ENCODE measurements at places on chromosomes 12 and 14.

DNA sequence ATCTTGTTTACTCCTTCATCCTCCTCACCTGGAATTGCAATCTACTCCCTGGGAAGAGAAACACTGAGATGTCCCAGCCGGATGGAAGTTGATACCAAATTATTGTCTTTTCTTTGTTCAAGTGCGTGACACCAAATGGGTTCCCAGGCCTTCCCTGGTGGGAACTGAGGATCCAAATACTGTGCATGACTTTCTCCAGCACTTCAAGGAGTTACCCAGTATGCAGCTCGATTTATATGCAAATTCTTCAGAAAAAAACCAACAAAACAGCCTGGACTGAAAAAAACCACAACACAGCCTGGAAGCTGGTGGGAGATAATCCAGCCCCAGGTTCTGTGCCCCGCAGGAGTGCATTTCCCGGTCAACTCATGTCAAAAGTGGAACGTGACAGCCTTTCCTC is 310.6 kb downstream of the GLT1D1 start:
- DNase-seq, result no peak

- DNase-seq, result peak; percentile 76
These were observed 19.4 kb upstream of the P2RX4 start for GRCh38 chr12:121190523-121191031.

- no peak for DNase-seq
These were observed 20.1 kb downstream of the NID2 start for GRCh38 chr14:52048641-52049204.

DNA sequence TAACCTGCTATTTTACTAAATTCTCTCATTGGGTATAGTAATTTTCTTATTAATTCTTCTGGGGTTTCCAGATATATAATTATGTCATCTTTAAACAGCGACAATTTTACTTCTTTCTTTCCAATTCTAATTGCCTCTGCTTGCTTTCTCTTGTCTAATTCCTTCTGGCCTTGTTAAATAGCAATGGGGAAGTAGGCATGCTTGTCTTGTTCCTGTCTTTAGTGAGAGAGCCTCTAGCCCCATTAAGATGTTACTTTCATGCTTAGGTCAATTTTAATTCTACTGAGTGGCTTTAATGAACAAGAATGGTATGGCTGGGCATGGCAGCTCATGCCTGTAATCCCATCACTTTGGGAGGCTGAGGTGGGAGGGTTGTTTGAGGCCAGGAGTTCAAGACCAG is 31.7 kb downstream of the LRTM2 start:
- DNase-seq, result no peak

DNA sequence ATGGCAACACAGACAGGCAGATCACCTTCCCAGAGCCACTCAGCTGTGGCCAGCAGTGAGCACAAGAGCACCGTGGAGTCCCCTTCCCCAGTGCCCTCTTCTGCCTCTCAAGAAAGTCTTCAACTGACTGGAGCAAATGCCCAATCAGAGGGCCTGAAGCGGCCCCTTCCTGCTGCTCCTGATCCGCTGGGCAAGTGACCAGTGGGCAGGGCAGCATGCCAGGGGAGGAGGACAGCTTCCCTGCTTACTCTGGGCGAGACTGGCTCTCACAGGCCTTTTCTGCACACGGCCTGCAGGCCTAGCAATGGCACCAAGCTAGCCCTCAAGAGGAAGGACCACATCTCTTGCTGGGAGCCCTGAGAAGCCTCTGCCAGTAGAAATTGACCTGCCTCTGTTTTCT is 890 bp downstream of the KRT71 start:
- DNase-seq, result no peak

DNA sequence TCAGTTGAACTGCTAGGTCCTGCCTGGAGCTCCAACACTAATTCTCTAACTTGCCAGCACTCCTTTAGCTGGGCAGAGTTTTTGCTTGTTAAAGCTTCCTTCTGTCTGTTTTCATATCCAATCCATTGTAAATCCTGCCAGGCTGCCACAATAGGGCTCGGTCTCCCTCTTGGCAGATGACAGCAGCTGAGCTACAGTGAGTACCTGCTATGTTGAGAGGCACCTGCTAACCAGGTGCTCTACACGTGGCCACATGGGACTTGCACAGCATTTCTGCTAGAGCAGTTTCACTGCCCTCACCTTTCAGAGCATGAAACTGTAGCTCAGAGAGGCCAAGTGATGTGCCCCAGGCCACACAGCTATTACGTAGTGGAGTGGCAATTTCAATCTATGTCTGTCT is 106.6 kb upstream of the NOS1 start:
- no peak for DNase-seq

GRCh38 chr12:128820723-128821432 is 2.9 kb downstream of the SLC15A4 start:
- no peak for DNase-seq

DNA sequence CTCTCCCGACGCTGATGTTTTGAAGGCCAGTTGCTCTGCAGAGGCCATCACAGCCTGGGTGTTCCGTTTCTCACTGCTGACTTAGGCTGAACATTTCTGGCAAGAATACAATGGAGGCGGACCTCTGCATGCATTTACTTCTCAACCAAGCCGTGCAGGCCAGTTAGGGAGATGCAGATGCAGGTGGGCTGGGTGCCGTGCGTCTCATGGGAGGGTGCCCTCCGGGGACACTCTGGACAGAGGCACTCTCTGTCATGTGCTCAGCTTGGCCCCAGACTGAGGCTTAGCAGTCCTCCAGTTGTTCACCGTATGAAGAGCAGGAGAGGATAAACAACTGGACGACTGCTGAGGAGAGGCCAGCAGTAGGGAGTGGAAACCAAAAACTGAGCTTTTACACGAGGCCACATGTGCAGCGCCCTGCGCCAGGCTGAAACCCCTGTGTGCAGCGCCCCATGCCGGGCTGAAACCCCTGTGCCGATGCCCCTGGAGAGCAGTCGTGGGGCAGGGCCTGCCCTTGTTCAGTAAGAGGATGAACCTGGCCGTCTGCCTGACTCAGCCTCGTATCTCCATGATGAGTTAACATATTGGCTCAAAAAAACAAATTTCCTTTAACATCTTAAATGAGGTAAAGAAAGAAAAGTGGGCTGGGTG is 32.3 kb downstream of the DDX51 start:
- DNase-seq, result no peak

All from OCI-M1 (cell line).